ENCODE measurements at places on chromosomes 11 and 22.

- DNase-seq: no peak
Measured at GRCh38 chr11:48669146-48669545, 180.6 kb downstream of the OR4A47 start.

DNA sequence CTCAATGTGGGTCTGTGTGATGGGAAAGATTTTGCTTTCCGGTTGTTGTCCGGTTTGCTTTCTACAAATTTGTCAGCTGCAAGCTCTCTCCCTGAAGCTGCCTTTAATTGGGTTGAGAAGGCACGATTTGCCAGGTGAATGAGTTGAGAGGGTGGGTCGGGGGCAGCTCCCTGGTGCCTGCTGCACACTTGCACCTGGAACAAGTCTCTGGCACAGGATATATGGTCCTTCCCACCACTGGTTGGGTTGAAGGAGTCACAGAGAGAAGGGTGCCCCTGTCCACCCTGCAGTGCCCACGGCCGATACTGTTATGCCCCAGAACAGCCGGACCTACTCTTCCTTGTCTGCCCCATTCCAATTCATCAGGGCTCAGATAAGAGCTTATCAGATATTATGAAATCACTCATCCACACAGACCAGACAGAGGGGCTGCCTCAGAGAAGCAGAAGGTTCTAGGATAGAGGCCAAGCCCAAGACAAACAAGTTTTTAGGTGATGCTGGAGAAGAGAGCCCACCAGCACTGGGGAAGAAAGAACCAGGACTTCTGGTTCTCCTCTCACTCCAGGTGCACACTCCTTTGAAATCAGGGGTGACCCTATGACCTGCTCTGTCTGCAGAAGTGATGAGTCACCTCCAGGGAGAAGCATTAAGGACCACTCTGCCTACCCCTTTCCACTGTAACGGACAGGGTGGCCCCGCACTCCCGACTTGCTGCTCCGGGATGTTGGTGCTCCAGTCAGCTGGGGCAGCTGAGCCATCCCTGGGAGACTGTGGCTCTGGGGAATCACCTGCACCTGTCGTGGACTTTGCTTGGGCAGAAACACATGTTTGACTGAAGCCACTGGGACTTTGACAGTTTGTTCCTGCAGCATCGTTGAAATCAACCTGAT, 45.3 kb downstream of the RTL6 start:
- DNase-seq: no peak

- DNase-seq: no peak
Measured at GRCh38 chr22:45162531-45162930, 1.2 kb upstream of the NUP50 start.

- DNase-seq: no peak
Measured at GRCh38 chr11:30143098-30143705, 87.6 kb upstream of the FSHB start.

GRCh38 chr11:65781152-65781961, 581 bp upstream of the AP5B1 start:
- DNase-seq: no peak

DNA sequence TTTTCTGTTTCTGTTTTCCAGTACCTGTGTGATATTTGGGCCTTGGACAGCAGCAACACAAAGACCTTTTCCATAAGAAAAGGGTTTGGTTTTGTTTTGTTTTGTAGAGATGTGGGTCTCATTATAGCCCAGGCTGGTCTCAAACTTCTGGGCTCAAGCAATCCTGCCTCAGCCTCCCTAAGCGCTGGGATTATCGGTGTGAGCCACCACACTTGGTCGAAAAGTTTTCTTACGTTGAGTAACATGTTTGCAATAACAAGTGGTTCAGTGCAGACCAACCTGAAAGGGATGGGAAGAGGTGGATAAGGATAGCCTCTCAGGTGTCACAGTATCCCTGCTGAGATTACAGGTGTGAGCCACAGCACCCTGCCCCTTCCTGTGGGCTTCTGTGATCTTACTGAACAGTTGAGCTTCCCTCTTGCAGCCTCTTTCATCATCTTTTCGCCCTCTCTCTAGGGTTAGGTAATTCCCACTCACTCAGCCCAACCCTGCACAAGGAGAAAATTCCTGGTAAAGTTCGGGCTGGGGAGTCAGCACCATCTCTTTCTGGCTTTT, 3.5 kb upstream of the MRPL48 start:
- no peak for DNase-seq

DNA sequence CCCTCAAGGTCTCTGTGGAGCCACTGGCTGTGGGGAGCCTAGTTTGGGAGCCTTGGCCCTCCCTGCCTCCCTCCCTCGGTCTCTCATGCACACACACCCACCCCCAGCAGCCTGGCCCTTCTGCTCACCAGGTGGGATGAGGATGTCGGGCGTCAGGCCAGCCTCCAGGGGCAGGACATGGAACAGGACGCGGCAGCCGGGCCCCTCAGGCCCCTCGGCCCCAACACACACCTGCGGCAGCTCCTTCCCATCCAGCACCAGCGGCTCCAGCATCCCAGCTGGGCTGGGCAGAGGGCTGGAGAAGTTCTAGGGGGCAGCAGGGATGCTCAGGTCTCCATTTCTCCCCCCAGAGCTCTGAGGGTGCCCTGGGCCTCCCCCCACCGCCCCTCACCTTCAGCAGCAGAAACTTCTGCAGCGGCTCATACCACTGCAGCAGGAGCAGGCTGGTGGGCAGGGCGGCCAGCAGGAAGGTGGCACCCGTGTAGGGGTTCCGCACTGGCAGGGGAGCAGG, 11.2 kb downstream of the MAP4K2 start:
- no peak for DNase-seq

DNA sequence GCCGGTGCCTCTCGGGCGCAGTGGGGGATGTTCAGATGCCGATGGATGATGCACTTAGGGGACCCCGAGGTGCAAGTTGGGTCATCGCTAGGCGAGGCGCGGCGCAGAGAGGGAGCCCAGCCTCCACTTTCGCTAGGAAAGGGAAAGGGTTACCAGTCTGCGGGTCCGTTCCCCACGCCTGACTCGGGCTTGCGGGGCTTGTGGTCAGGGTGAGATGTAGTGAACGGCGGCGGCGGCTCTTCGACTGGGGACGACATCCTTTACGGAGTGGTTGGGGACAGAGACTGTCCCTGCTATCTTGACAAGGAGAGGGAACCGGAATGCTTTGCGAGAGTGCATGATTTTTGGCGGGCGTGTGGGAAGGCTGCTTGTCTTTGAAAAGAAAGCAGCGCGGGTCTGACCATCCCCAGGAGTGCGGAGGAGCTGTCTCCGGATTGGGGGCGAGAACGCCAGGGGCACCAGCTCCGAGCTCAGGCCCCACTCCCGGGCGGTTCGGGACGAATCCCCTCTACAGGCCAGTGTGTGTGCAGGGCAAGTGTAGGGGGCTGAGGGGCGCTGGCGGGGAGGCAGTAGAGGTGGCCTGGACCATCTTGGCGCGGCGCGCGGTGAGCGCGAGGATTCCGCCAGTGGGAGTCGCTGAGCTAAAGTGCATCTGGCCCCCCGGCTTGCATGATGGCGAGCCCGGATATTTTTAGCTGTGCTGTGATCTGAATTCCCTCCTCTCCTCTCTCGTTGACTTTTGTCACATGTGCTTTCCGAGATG, 1.1 kb downstream of the FAT3 start:
- DNase-seq: no peak

GRCh38 chr11:65552388-65552951, 5.7 kb downstream of the LTBP3 start:
- DNase-seq: no peak

GRCh38 chr22:43437871-43438475, 26.2 kb downstream of the MPPED1 start:
- DNase-seq: no peak

DNA sequence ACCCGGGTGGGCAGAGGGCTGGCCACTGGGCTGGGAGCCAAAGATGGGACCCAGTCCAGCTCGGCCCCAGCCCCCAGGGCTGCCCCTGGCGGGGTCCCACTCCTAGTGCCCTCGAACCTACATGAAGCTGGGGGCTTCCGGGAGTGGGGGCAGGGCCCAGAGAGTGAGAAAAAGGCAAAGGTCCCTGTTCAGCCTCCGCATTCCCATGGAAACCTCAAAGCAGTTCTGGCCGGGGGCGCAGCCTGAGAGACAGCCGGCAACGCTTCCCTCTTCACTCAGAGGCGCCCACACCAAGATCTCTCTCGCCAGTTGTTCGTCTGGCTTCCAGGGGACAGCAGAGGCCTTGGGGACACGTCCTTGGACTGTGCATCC, 22.4 kb upstream of the ARHGAP8 start:
- DNase-seq: no peak

GRCh38 chr11:46290598-46291309, 13.3 kb downstream of the CREB3L1 start:
- no peak for DNase-seq

- no peak for DNase-seq
Measured at GRCh38 chr11:85779956-85780640, 30.8 kb downstream of the SYTL2 start.

- DNase-seq: no peak
Measured at GRCh38 chr11:69106031-69106811, 49.5 kb upstream of the SMIM38 start.

DNA sequence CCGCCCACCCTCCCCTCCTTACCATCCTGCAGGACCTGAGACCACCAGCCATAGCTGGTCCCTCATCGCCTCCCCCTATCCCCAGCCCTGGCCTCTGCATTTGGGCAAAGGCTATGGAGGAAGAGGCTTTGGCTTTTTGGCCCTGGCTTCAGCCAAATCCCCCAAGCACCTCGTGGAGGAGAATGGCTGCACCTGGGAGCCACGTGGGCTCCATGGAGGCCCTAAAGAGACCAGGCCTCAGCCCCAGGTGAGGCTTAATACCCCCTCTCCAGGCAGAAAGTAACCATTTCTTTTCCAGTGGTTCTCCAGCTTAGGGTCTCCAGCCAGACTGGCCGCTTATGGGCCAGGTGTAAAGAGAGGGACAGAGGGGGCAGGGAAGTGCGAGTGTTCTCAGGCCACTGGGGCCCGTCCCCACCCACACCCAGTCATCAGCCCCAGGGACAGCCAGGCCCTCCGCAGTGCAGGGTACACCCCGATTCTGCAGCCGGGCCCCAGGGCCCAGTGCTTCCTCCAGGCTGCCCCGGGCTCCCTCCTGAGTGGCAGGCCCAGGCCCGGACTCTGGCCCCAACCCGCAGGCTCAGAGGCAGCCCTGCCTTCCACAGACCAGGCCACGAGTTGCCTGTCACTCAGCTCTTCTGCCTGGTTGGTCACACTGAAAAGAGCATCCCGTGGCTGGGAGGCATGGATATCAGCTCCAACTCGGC, 26.4 kb downstream of the CDKN1C start:
- DNase-seq: no peak

GRCh38 chr11:47394322-47395222, 13.8 kb upstream of the SLC39A13 start:
- DNase-seq: no peak

DNA sequence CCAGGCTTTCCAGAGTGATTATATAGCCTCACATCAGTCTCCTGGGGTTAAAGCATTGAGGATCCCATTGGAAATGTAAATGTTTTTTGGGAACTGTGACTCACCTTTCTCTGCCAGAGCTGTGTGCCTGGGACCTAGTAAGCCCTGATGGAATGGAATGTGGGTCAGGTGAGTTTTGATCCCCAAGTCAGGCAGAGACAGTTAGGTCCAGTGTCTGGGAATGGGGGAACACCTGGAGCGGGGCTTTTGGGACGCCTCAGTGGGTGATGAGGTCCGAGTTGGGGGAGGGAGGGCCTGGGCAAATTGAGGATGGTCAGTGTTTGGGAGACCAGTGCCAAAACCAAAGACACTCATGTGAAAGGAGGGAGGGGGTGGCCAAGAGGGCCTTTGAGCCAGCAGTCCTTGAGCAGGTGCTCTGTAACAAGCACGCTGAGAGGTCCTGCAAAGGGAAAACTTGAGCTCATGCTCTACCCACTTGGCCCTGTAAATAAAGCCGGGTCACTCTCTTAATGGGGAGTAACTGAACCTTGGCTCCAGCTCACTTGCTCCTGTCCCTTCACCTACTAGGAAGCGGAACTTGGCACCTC, 104.7 kb downstream of the NAV2 start:
- DNase-seq: no peak

DNA sequence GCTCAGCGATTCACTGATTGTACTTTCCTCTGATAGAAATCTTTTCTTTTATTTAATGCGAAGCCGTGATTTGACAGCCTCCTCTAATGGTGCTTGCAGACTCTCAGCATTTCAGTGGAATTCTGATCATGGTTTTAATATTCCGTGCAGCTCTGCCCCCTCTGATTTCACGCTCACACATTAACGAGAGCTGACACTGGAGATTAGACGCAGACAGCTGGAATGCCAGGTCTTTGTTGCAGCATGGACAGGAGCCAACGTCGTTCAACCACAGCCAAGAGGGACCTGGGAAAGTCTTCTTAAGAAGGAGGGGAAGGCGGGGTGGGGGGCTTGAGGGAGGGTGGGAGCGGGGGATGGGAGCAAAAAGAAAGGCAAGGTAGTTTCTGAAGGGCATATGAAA, 186.4 kb downstream of the BLID start:
- DNase-seq: no peak

DNA sequence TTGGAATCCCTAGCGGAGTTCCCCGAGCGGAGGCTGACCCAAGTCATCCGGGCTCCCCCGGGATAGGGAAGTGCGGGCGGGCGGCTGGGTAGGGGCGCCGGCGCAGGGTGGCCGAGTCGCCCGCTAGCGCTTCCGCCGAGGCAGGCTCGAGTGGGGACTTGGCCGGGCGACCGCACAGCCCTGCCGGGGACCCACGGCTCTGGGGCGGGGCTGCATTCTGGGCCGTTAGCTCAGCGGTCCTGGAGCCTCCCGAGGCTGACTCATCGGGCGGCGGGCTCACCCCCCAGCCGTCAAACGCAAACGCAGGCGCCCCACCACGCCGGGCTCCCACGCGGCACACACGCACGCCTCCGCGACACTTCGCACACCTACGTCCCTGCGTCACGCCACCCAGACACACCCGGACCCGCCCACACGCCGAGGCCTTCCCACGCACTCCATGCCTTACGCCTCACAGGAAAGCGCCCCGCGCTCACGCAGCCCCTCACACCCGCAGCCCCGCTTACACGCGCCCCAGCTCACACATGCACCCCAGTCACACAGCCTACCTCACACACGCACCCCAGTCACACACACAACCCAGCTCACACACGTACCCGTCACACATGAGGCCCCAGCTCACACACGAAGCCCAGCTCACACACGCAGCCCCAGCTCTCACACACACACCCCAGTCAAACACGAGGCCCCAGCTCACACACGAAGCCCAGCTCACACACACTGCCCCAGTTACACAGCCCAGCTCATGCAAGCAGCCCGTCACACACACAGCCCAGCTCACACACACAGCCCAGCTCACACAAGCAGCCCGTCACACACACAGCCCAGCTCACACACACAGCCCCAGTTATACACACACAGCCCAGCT, 1.2 kb downstream of the PHLDB1 start:
- no peak for DNase-seq

DNA sequence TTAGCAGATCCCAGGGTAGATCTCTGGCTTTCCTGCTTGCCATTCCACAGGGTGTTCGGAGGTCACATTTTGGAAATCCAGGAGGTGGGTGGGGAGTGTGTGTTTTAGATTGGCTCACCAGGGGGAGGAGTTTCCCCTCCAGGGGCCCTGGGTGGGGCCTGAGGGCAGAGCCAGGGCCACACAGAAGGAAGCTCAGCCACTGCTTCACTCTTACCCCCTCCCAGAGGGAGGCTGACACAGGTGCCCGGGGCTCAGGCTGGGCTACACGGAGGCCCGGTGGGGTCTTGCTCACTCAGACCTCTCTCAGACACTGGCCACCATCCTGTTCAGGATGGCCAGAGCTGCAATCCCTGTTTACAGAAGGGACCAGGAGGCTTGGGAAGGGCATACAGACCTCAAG, 2.5 kb downstream of the WNT7B start:
- DNase-seq: no peak

- no peak for DNase-seq
Measured at GRCh38 chr11:95466416-95466815, 235.4 kb upstream of the SESN3 start.

Data from cortex of kidney (tissue), 1 donor.